H1 (cell line): ENCODE measurements at places on chromosomes 5 and 9. TPM values are rescaled to one million over a fixed set of nuclear protein-coding genes. Genes with fewer than 3 reads are reported as not detected.

Gene B4GALT1
- 17.9 and 18.2 TPM in 2 replicates for total RNA-seq

Gene GPR151
- total RNA-seq: not detected in 2 replicates

Gene SLCO4C1
- total RNA-seq: 4.5 and 4.9 TPM in 2 replicates

Gene DEPDC1B
- total RNA-seq: 64.9 and 67.4 TPM in 2 replicates

Gene OBP2B
- not detected in 2 replicates for total RNA-seq

Gene VDAC1
- total RNA-seq: 285 and 301 TPM in 2 replicates

Gene GFPT2
- 141 and 143 TPM in 2 replicates for total RNA-seq

Gene ARSI
- total RNA-seq: 4.5 TPM in 2 replicates

Gene TRIM36
- total RNA-seq: 14.1 and 16.5 TPM in 2 replicates

Gene ROPN1L
- 0.38 and 0.73 TPM in 2 replicates for total RNA-seq

Gene SLC2A8
- total RNA-seq: 24.6 and 25.6 TPM in 2 replicates

Gene CDH6
- 1.4 and 1.9 TPM in 2 replicates for total RNA-seq

Gene FAM163B
- 0.38 and 0.63 TPM in 2 replicates for total RNA-seq

- H3K27me3 ChIP-seq: no peaks in the 10 kb centered on the region
- H3K4me1 ChIP-seq: no peaks in the 10 kb centered on the region
Measured at GRCh38 chr5:15013654-15014463, 142.3 kb upstream of the ANKH start.

DNA sequence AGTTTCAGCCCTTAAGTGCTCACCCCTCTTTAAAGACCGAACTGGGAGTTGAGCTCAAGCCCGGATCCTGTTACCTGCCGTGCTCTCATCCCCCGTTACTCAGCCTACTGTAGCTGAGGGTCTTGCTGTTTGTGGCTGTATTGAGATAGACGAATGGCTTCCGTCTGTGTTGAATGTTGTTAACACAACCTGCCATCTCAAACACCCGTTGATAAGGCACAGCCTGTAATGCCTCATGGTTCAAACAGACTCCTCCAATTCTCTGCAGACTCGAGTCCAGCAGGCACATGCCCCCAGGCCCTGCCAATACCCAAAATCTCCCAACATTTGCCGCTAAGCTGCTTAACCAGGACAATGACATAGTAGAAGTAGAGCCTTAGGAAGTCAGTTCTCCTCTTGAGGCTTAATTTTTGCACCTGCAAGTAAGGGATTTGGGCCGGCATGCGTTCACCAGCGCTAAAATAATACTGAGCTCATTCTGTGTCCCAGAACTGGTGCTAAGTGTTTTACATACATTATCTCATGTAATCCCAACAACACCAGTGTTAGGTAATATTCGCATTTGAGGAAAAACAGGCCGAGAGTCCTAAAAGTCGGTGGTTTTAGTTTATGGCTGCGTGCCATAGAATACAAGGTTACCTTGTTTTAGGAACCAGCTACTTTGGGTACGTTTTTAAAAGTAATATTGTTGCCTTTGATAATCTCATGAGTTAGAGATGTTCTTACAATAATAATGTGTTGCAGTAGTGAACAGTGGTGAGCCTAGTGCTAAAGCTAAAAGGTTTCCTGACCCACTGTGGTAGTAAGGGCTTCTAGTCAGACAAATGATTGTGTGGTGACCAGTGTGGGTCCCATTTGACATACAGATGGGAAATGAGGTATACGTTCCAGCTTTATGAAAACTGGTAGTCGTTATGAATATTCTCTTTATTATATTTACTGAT, 1.5 kb upstream of the RFX3 start:
- H3K4me3 ChIP-seq: peak overlapping the region; percentile 97
- no peaks in the 10 kb centered on the region for H3K4me1 ChIP-seq
- no peaks in the 10 kb centered on the region for H3K27me3 ChIP-seq
- H3K27ac ChIP-seq: peak overlapping the region; percentile 100
- H3K36me3 ChIP-seq: peaks cover 4% of the 10 kb centered on the region; the same call in 1 of the 2 replicates

DNA sequence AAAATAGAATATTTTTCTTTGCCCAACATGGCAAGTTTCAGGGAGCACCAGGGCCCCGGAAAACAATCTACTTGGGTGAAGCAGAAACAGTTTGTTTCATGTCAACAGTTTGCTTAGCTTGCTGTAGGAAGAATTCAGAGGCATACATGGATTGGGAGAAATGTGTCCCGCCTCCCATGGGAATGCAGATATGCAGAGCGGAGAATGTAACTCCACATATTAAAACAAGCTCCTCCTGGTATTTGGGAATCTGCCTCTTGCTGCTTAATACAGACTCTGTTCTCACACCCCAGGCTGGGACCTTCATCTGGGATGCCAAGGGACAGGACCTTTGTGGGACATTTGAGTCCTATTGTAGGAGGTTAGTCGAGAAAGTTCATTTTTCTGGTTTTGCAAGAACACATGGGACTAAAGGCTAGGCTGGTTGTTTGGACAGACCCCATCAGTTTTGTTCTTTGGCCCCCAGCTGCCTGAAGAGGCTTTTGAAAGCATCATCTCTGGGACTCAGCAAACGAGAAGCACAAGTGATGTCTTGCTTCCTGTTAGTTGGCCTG, 220.5 kb upstream of the ADRA1B start:
- no peaks in the 10 kb centered on the region for H3K4me1 ChIP-seq
- H3K36me3 ChIP-seq: no peaks in the 10 kb centered on the region
- H3K27me3 ChIP-seq: no peaks in the 10 kb centered on the region
- no peak overlapping the region for H3K4me3 ChIP-seq
- H3K27ac ChIP-seq: no peak overlapping the region
- DNase-seq: no peak

- no peak overlapping the region for H3K27ac ChIP-seq
- no peaks in the 10 kb centered on the region for H3K4me1 ChIP-seq
- no peak overlapping the region for H3K4me3 ChIP-seq
- H3K27me3 ChIP-seq: no peaks in the 10 kb centered on the region
Measured at GRCh38 chr5:35852084-35852734, 4.5 kb upstream of the IL7R start.

DNA sequence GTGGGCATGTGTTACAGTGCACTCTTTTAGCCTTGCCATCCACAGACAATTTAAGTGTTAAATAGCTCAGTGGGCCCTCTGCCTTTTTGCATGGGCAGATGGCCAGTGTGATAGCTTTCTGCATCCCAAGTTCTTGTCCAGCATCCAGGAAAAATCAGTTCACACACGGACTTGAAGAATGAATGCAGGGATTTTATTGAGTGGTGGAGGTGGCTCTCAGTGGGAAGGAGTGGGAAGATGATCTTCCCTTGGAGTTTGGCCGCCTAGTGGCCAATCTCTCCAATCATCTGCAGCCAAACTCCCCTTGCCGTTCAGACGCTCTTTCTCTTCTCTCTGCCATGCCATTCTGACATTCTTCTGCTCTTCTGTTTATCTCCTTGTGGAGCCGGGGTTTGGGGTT, 322.4 kb upstream of the GRAMD2B start:
- H3K27ac ChIP-seq: no peak overlapping the region
- H3K4me3 ChIP-seq: no peak overlapping the region
- no peaks in the 10 kb centered on the region for H3K36me3 ChIP-seq
- no peaks in the 10 kb centered on the region for H3K4me1 ChIP-seq

DNA sequence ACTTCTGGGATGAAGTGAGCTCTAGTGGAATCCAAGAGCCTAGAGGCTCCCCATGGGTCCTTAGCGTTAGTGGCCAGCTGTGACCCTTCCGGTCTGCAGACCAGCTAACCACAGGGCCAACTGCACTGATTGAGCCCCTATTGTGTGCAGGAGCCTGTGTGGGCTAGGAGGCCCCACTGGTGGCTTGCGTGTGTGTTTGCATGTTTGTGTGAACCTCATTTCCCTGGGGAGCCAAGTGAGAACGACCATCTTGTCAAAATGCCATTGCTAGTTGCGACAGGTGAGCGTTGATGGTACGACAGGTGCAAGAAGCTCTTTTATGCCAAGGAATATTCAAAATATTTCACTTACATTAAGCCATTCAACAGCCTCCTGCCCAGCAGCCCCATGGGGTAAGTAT, 44.1 kb upstream of the ANKRD33B start:
- no peak for DNase-seq
- H3K4me1 ChIP-seq: peaks cover 2% of the 10 kb centered on the region; the same call in 1 of the 2 replicates
- H3K27me3 ChIP-seq: no peaks in the 10 kb centered on the region
- H3K4me3 ChIP-seq: no peak overlapping the region
- no peak overlapping the region for H3K27ac ChIP-seq

GRCh38 chr5:116411101-116411571, 163.5 kb downstream of the SEMA6A start:
- H3K27ac ChIP-seq: no peak overlapping the region
- H3K36me3 ChIP-seq: no peaks in the 10 kb centered on the region
- H3K4me3 ChIP-seq: no peak overlapping the region
- H3K27me3 ChIP-seq: no peaks in the 10 kb centered on the region

DNA sequence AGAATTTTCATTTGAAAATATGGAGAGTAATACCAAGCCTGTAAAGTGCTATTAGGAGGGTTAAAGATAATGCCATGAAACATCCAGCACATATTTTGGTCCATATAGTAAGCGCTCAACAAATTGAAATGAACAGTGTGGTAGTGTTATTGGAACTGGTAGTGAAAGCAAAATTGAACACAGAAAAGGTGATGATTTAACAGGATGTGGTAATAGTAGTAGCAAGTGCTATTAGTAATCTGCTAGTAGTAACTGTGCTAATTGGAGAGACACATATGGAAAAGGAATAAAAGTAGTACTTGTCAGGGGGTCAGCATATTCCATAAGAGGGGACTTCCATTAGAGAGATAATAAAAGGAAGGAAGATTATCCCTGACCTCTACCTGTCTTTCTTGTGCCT, 187.3 kb downstream of the HTR1A start:
- H3K4me1 ChIP-seq: no peaks in the 10 kb centered on the region
- no peak overlapping the region for H3K27ac ChIP-seq
- no peaks in the 10 kb centered on the region for H3K36me3 ChIP-seq
- H3K27me3 ChIP-seq: no peaks in the 10 kb centered on the region
- no peak overlapping the region for H3K4me3 ChIP-seq

- no peaks in the 10 kb centered on the region for H3K27me3 ChIP-seq
- H3K4me3 ChIP-seq: no peak overlapping the region
- no peak overlapping the region for H3K27ac ChIP-seq
- H3K4me1 ChIP-seq: no peaks in the 10 kb centered on the region
Measured at GRCh38 chr9:125974705-125975104, 227.5 kb downstream of the PBX3 start.

GRCh38 chr9:12884736-12885395, 110.0 kb downstream of the LURAP1L start:
- H3K4me3 ChIP-seq: no peak overlapping the region
- no peak for DNase-seq
- no peaks in the 10 kb centered on the region for H3K27me3 ChIP-seq

DNA sequence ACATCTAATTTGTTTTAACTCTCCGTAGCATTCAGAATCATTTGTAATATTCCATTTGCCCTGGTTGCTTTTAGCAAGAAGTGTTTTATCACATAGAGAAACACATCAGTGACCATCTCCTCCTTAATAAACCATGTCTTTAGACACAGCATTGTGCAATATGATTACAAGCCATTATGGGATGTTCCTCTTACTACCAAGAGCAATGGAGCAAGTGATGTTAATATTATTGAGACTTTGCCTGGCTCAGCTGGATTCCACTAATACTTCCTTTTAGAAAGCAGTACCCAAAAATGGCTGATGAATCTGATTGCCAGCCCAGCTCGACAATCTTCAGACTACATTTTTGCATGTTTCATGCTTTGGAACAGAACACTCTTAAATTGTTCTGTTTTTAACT, 364.2 kb downstream of the OSTF1 start:
- H3K36me3 ChIP-seq: no peaks in the 10 kb centered on the region
- DNase-seq: no peak
- no peaks in the 10 kb centered on the region for H3K27me3 ChIP-seq
- H3K4me1 ChIP-seq: no peaks in the 10 kb centered on the region; the same call in 1 of the 2 replicates

- no peak for DNase-seq
- no peaks in the 10 kb centered on the region for H3K27me3 ChIP-seq
- H3K27ac ChIP-seq: no peak overlapping the region
Measured at GRCh38 chr9:71607461-71607881, 160.8 kb downstream of the CEMIP2 start.

- DNase-seq: no peak
- no peak overlapping the region for H3K4me3 ChIP-seq
- H3K36me3 ChIP-seq: no peaks in the 10 kb centered on the region
- no peak overlapping the region for H3K27ac ChIP-seq
- H3K27me3 ChIP-seq: no peaks in the 10 kb centered on the region
Measured at GRCh38 chr5:82894716-82895115, 182.5 kb downstream of the TMEM167A start.

DNA sequence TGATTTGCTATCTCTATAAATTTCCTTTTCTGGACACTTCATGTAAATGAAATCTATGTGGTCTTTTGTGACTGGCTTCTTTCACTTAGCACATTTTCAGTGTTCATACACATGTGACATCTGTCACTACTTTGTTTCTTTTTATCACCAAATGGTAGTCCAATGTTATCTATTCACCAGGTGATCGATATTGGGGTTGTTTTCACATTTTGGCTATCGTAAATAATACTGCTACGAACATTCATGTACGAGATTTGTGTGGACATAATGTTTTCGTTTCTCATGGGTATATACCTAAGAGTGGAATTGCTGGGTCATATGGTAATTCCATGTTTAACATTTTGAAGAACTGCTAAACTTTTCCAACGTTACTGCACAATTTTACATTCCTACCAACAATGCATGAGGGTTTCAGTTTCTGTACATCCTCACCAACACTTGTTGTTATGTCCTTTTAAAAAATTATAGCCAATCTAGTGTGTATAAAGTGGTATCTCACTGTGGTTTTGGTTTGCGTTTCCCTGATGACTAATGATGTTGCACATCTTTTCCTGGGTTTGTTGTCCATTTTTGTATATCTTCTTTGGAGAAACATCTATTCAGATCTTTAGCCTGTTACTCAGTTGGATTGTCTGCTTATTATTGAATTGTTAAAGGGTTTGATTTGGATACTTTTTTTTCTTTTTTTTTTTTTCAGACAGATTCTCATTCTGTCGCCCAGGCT, 263.0 kb downstream of the PDZD2 start:
- no peaks in the 10 kb centered on the region for H3K27me3 ChIP-seq
- no peaks in the 10 kb centered on the region for H3K4me1 ChIP-seq
- no peak for DNase-seq
- no peaks in the 10 kb centered on the region for H3K36me3 ChIP-seq

DNA sequence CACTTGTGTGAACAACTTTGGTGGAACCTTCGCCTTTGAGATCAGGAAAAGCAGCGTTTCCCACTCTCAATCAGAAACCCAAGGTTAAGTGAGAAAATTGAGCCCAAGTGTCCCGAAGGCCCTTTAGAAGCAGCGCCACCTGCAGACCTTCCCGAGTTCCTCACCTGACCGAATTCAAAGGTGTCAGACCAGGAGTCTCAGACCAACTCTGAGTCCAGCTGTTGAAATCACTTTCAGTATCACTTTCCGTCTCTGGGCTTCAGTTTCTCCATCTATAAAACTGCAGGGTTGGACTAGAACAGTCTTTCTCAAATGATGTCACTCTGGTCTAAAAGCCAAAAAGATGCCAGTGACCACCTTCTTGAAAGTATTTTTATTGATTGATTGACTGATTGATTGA, 31.7 kb upstream of the GRHPR start:
- H3K27ac ChIP-seq: no peak overlapping the region
- no peaks in the 10 kb centered on the region; the same call in 1 of the 2 replicates for H3K4me1 ChIP-seq
- DNase-seq: peak; percentile 70
- H3K27me3 ChIP-seq: no peaks in the 10 kb centered on the region
- no peaks in the 10 kb centered on the region for H3K36me3 ChIP-seq

GRCh38 chr9:121358751-121359150, 11.3 kb downstream of the STOM start:
- H3K4me1 ChIP-seq: no peaks in the 10 kb centered on the region
- no peaks in the 10 kb centered on the region for H3K36me3 ChIP-seq
- no peak overlapping the region for H3K27ac ChIP-seq
